ENCODE measurements at places on chromosomes 5 and 9.

DNA sequence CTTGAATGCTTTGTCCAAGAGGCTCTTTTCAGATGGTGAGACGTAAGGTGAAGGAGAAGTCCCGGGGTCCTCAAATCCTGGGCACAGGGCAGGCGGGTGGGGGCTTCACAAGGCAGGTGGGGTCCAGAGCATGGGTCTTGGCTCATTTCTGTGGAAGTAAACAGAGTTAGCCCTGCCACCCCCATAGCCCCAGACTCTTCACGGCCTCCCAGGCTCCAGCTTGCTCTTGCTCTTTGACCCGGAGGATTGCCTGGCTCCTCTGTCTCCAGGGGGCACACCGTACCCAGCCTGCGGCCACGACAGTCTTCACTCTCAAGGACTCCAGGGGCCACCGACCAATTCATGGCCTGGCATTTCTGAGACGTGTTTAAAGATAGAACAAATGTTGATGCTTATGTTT, 28.8 kb upstream of the POMT1 start:
- no peak for DNase-seq

- no peak for DNase-seq
These were observed 40.1 kb downstream of the TMEM167A start for GRCh38 chr5:83036991-83037575.

DNA sequence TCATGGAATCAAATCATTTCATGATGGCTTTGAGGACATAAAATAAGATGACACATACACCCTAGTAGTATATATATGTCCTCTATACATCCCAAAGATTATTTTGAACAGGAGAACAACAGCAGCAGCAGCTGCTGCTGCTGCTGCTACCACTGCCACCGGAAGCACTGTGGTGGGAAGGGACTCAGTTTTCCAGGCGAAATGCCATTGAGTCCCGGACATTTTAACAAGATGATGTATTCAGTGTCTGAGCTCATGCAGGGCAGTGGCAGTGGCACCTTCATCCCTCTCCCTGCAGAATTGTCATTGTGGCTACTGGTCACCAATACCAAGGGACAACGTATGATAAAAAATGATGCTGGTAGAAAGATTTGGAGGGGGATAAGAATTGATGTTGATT, 151.3 kb downstream of the CHSY3 start:
- no peak for DNase-seq

DNA sequence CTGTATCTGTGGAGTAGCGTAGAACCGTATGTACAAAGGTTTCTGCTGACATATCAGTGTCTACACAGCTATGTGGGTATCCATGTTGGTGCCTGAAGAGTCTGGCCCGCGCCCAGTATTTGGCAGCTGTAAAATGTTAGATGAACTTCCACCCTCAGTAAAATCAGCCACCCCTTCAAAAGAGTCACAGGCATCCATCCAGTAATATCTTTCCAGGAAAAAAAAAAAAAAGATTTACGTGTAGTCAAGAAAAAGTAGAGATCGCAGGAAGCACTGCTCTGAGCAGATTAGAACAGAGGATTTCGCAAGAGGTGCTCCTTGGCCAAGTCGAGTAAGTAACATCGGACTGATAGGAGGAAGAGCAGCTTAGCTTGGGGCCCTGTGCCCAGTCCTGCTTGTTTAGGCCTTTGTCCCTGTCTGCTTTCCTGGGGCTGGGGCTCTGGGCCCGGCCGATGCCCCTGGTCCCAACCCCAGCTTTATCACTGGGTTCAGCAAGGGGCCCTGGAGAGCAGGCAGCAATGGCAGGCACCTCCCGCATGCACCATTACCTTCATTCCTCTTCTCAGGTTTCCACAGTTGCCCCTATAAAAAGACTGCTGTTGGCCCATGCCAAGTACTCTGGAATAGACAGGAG, 21.2 kb downstream of the DAPK1 start:
- no peak for DNase-seq
